Naive thymus-derived CD4-positive, alpha-beta T cell (primary cell): ENCODE measurements at places on chromosomes 4 and X. TPM values are rescaled to one million over a fixed set of nuclear protein-coding genes. Genes with fewer than 3 reads are reported as not detected.
A peak's percentile ranks its signal among the peaks of the same experiment; 100 is the strongest.

CT45A3 gene
- polyA plus RNA-seq, result not detected

SPOCK3 gene
- polyA plus RNA-seq, result not detected

DNA sequence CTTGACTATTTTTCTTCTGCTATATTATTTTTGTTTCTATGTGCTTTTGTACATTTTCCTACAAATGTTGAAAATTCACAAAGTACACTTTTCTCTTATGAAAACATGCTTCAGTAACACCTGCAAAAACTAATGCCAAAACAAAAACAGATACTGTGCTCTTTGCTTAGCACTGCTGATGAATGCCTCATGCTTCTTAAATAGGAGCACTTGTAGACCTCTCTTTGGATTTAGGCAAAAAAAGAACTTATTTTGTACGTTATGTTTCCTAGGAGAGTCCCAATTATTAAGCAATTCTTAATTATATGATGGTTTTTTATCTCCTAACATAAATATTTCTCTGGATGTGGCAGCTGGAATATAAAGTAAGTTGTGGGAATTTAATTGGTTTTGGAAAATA lies 285.0 kb upstream of the ARSJ start:
- no peak for DNase-seq
- H3K27ac ChIP-seq, result no peak overlapping the region
- no peak overlapping the region for H3K4me3 ChIP-seq
- no peaks in the 10 kb centered on the region for H3K4me1 ChIP-seq
- no peaks in the 10 kb centered on the region for H3K36me3 ChIP-seq
- H3K27me3 ChIP-seq, result no peaks in the 10 kb centered on the region

DNA sequence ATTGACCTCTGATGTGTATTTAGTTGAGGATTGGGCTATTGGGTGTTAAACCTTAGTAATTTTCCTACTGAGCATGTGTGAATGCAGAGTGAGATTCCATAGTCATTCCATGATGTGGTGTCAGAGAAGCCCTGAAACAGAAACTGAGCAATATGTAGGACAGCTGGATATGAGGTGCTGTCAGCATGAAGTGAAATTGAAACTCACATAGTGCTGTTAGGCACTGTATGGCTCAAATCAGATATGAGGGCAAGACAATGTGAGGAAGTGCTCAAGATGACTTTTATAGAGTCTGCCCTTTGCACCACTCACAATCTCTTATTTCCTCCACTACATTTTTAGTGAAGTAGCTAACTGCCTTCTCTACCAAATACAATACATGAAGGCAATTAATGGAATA lies 188.3 kb downstream of the SH3BGRL start:
- H3K27ac ChIP-seq, result no peak overlapping the region
- H3K36me3 ChIP-seq, result no peaks in the 10 kb centered on the region
- no peak overlapping the region for H3K4me3 ChIP-seq
- DNase-seq, result no peak
- H3K27me3 ChIP-seq, result no peaks in the 10 kb centered on the region
- H3K4me1 ChIP-seq, result no peaks in the 10 kb centered on the region

DNA sequence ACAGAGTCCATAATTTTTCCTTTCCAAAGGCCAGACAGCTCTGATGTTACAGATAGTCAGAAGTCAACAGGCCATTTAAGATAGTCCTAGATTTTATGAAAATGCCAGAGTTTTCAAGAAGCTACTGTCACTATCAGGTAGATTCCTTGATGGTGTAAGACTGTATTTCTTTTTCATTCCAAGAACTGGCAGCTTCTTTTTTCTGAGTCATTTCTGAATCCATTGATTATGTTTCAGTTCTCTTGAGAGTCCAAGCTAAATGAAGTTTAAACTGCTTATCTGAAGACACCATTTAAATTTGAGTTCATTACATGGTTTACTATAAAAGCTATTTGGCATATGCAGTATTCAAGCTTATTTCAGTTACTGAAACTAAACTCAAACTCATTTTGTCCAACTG lies 44.6 kb downstream of the RASSF6 start:
- H3K4me1 ChIP-seq, result no peaks in the 10 kb centered on the region
- H3K36me3 ChIP-seq, result no peaks in the 10 kb centered on the region
- DNase-seq, result no peak
- H3K27me3 ChIP-seq, result no peaks in the 10 kb centered on the region
- no peak overlapping the region for H3K27ac ChIP-seq
- H3K4me3 ChIP-seq, result no peak overlapping the region

GRCh38 chrX:102958794-102959193 lies 21.7 kb downstream of the RAB40AL start:
- H3K27ac ChIP-seq, result no peak overlapping the region
- H3K36me3 ChIP-seq, result no peaks in the 10 kb centered on the region
- H3K4me1 ChIP-seq, result no peaks in the 10 kb centered on the region
- H3K27me3 ChIP-seq, result no peaks in the 10 kb centered on the region
- H3K4me3 ChIP-seq, result no peak overlapping the region
- no peak for DNase-seq

GRCh38 chr4:189304809-189305208 lies 635.9 kb upstream of the FRG1 start:
- H3K36me3 ChIP-seq, result no peaks in the 10 kb centered on the region
- DNase-seq, result no peak
- H3K27me3 ChIP-seq, result no peaks in the 10 kb centered on the region
- no peak overlapping the region for H3K4me3 ChIP-seq
- no peak overlapping the region for H3K27ac ChIP-seq

GRCh38 chr4:56653461-56654237 lies 27.4 kb downstream of the HOPX start:
- H3K27me3 ChIP-seq, result peaks cover 3% of the 10 kb centered on the region
- peaks cover 46% of the 10 kb centered on the region for H3K4me1 ChIP-seq
- H3K36me3 ChIP-seq, result no peaks in the 10 kb centered on the region
- DNase-seq, result peak; percentile 43
- H3K27ac ChIP-seq, result no peak overlapping the region
